ENCODE measurements at places on chromosomes 4 and X. TPM values are rescaled to one million over a fixed set of nuclear protein-coding genes. Genes with fewer than 3 reads are reported as not detected.

GRCh38 chr4:168631241-168632162 lies 134.7 kb downstream of the PALLD start:
- peak; percentile 59 for DNase-seq

GRCh38 chr4:108118505-108118904 lies 50.2 kb downstream of the LEF1 start:
- no peak for DNase-seq

DNA sequence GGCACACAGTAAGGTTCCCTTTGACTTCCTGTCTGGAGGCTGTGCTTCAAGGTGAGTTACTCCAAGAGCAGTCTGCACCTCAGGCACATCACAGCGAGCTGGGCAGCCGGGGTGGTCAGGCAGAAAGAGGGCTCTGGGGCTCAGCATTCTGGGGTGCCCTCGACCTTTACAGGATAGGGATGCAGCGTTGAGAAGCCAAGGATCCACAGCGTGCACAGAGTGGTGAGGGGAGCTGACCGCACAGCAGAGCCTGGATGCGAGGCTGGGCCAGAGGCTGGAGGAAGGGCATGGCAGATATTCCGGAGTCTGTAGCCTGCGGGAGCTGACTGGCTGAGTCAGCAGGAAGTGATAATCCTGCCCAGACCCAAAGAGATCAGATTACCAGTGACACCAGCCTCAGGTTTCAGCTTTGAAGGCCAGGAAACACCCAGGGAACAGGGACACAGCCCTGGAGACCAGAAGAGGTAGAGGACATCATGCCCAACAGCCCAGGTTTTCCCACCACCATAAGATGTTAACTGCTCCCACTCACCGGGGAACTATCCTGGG lies 38.4 kb upstream of the PDLIM3 start:
- peak; percentile 72 for DNase-seq

DNA sequence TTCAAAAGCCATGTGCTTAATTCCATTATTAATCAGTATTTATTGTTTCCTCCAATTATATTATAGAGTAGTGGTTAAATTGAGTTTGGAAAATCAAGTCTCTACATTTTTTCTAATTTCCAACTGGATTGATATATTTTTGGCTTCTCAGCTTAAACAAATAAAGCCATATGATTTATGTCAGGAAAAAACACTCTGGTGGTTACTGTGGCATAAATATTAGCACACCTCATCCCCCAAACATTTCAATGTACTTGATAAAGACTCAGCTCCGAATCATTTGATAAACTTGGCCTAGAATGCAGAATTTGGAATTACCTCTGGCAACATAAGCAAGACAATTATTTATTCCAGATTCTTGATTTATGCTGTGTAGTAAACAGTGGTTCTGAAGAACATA lies 2313.8 kb downstream of the ARAP2 start:
- DNase-seq: no peak

- DNase-seq: no peak
Observed at GRCh38 chrX:73562458-73562857, 539 bp upstream of the CHIC1 start.

GRCh38 chr4:103753868-103754653 lies 34.3 kb upstream of the TACR3 start:
- no peak for DNase-seq

DNA sequence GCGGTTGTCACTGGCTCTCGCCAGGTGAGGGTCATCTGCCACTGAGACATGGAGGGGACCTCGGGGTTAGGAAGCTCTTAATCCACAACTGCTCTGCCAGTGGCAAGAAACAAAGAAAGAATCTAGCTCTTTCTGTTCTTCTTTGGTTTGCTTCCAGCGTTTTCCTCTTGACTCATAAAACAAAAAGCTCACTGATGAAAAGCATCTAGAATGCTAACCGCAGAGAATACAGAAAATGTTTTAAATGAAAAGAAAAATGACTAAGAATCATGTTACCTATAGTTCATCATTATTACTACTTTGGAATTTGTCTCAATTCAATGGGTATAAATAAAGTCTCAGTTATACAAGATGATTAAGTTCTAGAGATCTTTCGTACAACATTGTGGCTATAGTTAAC lies 274.8 kb upstream of the TENM3 start:
- no peak for DNase-seq

DNA sequence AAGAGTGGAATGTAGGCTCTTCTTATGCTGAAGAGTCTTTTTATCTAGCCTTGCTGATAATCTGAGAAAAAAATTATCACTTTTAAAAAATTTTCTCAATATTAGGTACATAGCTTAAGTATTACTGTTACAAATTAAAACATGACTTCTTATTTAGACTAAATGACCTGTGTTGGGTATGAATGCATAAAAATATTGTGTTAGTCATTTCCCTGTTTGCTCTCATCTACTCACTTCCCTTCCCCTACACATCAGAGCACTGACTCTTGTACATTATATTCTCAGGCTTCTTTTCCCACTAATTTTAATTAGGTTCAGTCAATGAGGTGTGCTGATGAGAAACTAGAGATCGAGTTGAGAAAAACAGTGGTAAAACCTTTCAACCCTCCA lies 881.0 kb downstream of the PCDH18 start:
- no peak for DNase-seq

DNA sequence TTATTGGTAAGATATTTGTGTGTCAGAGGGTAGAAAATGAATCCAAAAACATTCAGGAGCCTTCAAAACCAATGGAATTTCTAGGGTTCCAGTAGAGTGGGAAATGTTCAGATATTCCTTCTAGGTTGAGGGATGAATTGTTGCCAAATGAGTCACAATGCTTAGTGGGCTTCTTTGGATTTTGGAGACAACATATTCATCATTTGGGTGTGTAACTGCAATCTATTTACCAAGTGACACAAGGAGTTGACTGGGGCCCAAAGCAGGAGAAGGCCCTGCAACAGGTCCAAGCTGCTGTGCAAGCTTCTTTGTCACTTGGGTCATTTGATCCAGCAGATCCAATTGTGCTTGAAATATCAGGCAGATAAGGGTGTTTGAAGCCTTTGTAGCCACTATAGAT lies 551.5 kb upstream of the PITX2 start:
- no peak for DNase-seq

- DNase-seq: no peak
Observed at GRCh38 chrX:39331082-39331704, 529.9 kb downstream of the MID1IP1 start.

DNA sequence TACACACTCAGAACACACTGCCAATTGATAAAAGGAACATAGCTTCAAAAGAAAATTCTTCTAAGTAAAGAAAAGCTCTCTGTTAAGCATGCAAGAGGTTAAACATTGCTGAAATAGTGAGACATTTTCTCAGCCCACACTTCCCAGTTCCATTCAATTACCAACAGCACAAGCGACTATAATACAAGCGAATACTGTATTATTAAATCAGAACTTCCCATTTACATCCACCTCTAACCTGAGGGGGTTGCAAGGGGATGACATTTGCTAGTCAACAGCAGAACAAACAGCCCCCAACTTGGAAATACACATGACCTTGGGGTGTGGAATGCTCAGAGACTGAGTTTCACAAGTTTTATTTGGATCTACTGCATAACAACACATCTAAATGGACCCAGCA lies 1.1 kb downstream of the FSTL5 start:
- no peak for DNase-seq

GIMD1 gene
- not detected for total RNA-seq

MAP3K15 gene
- total RNA-seq: 0.15 TPM

AADAT gene
- 1.5 TPM for total RNA-seq

NEUROG2 gene
- not detected for total RNA-seq

STK26 gene
- total RNA-seq: 1.5 TPM

RBMXL3 gene
- total RNA-seq: not detected

FGFBP2 gene
- total RNA-seq: 4.4 TPM

PNMA6A gene
- 2.1 TPM for total RNA-seq

Data from left cardiac atrium (tissue), 4 donors.